ENCODE measurements at places on chromosomes 7 and 10. TPM values are rescaled to one million over a fixed set of nuclear protein-coding genes. Genes with fewer than 3 reads are reported as not detected.

- no peak for DNase-seq
- H3K27me3 ChIP-seq: no peaks in the 10 kb centered on the region
- no peaks in the 10 kb centered on the region for H3K4me1 ChIP-seq
- no peak overlapping the region for H3K27ac ChIP-seq
Observed at GRCh38 chr10:123496996-123497660, 169.0 kb upstream of the GPR26 start.

WEE2 gene
- not detected for total RNA-seq

DNA sequence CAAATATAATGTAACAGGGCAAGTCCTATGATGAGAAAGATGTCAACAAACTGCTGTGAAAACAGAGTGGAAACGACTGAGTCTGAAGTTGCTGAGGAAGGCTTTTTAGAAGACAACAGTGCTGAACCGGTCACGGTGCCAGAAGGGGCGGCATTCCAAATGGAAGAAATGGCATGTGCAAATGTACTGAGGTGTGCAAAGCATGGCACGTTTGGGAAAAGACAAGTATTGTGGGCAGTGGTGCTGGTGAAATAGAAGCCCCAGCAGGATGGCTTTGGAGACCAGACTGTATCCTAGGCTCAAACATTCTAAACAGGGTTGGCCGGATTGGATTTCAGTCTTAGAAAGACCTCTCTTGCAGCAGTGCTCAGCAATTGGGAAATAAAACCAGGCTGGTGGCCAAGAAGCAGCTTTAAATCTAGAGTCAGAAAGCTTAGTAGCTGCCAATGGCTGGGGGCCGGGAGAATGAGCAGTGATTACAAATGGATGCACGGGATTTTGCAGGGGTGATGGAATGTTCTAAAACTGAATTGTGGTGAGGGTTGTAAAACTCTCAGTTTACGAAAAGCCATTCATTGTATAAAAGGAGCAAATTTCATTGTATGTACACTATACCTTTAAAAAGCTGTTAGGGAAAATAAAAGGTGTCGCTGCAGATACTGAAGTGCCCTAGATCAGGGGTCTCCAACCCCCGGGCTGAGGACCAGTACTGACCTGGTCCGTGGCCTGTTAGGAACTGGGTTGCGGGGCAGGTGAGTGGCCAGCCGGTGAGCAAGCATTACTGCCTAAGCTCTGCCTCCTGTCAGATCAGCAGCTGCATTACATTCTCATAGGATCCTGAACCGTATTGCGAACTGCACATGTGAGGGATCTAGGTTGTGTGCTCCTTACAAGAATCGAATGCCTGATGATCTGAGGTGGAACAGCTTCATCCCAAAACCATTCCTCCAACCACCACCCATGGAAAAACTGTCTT, 141.6 kb downstream of the HIBADH start:
- no peaks in the 10 kb centered on the region for H3K36me3 ChIP-seq
- H3K4me1 ChIP-seq: no peaks in the 10 kb centered on the region
- H3K4me3 ChIP-seq: no peak overlapping the region
- no peak overlapping the region for H3K27ac ChIP-seq
- H3K27me3 ChIP-seq: no peaks in the 10 kb centered on the region

GRCh38 chr10:114632869-114633715, 25.0 kb downstream of the ABLIM1 start:
- peaks cover 19% of the 10 kb centered on the region for H3K4me1 ChIP-seq
- peak overlapping the region; percentile 66 for H3K27ac ChIP-seq
- peak; percentile 40 for DNase-seq
- H3K27me3 ChIP-seq: no peaks in the 10 kb centered on the region
- H3K4me3 ChIP-seq: no peak overlapping the region
- H3K36me3 ChIP-seq: no peaks in the 10 kb centered on the region

DNA sequence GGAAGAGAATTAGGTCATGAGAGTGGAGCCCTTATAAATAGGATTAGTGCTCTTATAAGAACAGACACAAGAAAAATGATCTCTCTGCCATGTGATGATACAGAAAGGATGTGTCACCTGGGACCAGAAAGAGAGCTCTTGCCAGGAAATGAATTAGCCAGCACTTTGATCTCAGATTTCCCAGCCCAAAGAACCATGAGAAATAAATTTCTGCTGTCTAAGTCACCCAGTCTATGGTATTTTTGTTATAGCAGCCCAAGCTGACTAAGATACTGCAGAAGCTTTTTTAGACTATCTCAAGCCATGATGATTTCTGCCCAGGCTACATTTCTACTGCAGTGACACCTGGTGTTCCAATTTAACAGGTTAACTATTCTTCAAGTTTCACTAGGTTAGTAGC, 84.8 kb downstream of the RSU1 start:
- H3K27ac ChIP-seq: no peak overlapping the region
- no peaks in the 10 kb centered on the region for H3K4me1 ChIP-seq
- no peaks in the 10 kb centered on the region for H3K27me3 ChIP-seq
- H3K36me3 ChIP-seq: no peaks in the 10 kb centered on the region
- no peak for DNase-seq

DNA sequence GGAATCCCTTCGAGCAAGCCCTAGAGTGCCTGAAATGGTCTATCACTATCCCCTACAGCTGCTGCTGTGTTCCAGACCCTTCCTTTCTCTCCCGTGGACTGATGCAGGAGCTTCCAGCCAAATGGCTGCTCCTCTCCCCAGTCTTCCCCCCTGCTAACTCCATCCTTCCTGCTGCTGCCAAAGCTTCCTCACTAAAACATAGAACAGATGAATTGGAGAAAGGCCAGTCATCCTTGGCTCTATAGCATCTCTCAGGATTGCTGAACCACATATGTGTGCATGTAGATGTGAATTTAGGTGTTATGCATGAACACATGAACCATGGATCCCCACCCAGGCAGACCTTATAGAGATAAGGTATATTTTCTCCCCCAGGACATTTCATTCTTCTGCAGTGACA, 60.7 kb downstream of the GPR26 start:
- H3K27me3 ChIP-seq: no peaks in the 10 kb centered on the region
- H3K4me3 ChIP-seq: no peak overlapping the region
- no peaks in the 10 kb centered on the region for H3K4me1 ChIP-seq
- no peak overlapping the region for H3K27ac ChIP-seq

PTN gene
- total RNA-seq: 20.2 TPM

DNA sequence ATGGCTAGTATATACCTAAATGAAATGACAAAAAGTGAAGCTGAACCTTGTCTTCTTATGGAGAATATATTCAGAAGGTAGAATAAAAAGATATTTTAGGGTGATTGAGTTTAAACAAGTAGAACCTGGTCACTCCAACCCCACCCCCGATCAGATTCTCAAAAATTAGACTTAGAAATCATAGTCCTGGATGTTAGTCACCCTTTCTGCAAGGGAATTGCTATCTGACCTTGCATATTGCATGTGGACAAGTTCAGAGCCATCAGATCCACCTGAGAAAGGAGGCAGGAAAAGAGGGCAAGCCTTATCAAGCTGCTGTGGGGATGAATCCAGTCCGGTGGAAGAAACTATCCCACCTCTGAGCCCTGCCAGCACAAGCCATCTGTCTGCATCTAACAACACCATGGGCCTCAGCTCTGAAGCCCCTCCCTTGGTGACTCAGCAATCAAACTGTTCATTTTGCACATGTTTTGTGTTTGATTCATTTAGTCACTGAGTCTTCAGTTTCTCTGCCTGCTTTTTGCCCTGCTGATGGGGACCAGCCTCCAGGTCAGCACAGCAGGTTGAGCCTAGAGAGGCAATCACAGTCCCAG, 727.3 kb downstream of the AUTS2 start:
- no peaks in the 10 kb centered on the region for H3K36me3 ChIP-seq
- H3K4me3 ChIP-seq: no peak overlapping the region
- DNase-seq: peak; percentile 14
- no peaks in the 10 kb centered on the region for H3K4me1 ChIP-seq

Data from uterus (tissue), 4 donors.